ENCODE measurements at places on chromosomes 4 and X.
A peak's percentile ranks its signal among the peaks of the same experiment; 100 is the strongest.

DNA sequence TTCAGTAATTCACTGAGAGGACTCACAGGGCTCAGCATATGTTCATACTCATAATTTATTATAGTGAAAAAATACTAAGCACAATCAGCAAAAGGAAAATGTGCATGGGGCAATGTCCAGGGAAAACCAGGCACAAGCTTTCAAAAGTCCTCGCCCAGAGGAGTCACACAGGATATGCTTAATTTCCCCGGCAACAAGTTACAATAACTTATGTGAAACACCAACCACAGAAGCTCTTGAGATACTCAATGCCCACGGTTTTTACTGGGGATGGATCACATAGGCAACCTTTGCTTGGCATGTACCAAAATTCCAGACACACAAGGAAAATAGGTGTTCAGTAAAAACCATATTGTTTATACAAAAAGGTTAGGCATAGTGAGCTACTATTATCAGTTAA lies 38.5 kb upstream of the STPG2 start:
- no peak for DNase-seq

DNA sequence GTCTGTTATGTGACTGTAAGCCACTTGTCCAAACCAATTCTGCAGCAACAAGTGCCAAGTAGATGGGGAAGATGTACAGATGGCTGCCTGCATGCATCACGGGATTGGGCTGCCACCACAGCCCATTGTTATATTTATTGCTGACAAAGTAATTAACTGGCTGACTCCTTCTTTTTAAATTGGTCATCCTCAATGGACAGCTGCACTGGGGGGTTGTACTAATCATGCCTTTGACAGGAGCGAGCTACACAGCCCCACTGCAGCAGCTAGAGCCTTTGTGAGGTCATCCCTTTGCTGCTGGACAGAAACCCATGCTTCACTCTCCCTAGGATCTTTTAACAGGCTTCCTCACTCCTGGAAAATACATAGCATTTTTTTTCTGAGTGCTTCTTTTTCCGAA lies 146.7 kb upstream of the CXXC4 start:
- no peak for DNase-seq

GRCh38 chrX:14038375-14039085 lies 8.8 kb upstream of the GEMIN8 start:
- no peak for DNase-seq

DNA sequence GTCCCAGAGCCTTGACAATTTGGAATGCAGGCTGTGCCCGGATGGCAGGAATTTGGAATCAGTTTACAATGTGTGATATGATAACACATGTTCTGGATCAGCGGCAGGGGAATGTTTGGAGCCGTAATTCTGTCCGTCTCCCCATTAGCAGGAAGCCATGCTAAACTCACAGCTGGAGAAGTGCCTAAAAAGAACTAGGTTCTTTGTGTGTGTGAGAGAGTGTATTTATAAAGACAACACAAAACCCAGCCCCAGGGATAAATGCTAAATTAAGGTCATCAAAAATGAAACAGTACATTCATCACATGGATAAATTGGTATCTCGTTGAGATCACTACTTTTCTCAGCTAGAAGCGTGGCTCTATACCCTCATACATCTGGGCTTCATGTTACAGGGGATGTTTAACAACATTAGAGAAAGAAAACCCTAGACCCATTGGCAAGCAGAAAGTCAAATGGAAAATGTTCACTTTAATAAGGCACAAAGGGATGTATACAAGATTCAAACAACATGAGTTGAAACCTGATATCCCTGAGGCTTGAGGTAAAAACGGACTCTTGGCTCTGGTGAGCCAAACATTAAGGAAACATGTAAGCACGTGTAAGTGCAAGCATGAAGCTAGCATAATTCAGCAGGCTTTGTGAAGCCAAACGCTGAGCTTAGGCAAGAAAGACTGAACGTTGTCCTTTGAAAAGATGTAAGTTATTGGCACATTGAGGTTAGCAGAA lies 18.0 kb upstream of the TMEM131L start:
- DNase-seq = no peak

GRCh38 chr4:41575665-41576064 lies 37.7 kb downstream of the LIMCH1 start:
- no peak for DNase-seq

DNA sequence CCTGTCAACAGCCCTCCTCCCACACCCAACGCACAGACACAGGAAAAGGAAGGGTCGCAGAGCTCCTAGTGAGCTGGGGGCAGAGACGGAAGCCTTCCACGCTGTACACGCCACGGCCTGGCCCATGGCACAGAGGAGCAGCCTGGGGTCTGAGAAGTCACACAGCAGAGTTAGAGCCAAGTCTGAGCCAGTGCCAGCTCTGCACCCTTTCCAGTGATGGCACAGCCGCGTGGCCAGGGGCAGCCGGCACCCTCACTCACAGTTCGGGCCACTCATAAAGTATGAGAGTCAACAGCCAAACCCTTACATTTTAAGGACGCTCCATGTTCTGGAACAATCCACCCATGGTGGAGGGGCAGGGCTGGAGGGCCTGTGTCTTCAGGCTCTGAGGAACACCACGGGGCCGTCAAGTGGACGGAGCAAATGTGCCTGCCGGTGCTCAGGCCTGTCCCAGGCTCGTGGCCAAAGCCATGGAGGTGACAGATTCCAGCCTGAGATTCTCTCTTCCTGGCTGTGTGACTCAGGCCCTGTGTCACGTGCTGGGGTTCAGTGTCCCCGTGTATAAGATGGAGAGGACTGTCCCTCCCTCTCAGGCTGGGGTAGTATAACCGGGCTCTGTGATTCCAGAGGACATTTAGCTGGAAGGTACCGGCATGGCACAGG lies 91.2 kb downstream of the ABLIM2 start:
- no peak for DNase-seq

GRCh38 chr4:8079031-8079885 lies 79.4 kb downstream of the ABLIM2 start:
- DNase-seq = no peak

DNA sequence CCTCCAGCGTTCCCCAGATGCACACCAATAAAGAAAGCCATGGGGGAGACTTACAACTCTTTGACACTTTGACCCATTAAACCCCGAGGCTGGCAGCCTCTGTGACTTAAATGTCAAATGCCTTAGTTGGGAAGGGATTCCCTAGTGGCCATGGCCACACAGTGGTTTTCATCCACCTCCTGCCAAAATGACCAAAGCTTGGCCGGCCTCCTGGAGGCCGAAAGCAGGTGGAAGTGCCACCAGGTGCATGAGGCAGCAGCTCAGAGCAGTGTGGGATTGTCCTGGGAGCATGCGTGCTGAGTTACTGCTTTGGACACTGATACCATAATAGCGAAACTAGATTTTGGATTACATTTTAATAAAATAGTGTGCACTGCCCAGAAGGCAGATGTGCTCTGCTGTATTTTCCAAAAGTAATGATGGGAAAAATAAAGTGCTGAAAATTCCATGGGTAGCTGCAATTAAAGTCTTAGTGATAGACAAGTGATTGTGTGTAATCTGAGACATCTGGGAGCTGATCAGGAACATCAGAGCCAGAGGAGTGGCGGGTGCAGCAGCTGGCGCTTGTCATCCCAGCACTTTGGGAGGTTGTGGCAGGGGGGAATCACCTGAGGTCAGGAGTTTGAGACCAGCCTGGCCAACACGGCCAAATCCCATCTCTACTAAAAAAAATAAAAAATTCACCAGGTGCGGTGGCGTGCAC lies 39.8 kb upstream of the TADA2B start:
- no peak for DNase-seq

GRCh38 chr4:185580699-185581098 lies 45.4 kb upstream of the PDLIM3 start:
- DNase-seq = no peak

- peak; percentile 28 for DNase-seq
Observed at GRCh38 chr4:87219632-87220093, 755 bp downstream of the KLHL8 start.

GRCh38 chr4:108163351-108163750 lies 5.4 kb downstream of the LEF1 start:
- no peak for DNase-seq

GRCh38 chr4:169260217-169260866 lies 10.4 kb downstream of the SH3RF1 start:
- no peak for DNase-seq

GRCh38 chrX:110341189-110342035 lies 17.2 kb upstream of the RTL9 start:
- no peak for DNase-seq

GRCh38 chrX:111041018-111041462 lies 55.0 kb upstream of the PAK3 start:
- DNase-seq = no peak

- DNase-seq = no peak
Observed at GRCh38 chr4:153725136-153725830, 34.5 kb downstream of the RNF175 start.

DNA sequence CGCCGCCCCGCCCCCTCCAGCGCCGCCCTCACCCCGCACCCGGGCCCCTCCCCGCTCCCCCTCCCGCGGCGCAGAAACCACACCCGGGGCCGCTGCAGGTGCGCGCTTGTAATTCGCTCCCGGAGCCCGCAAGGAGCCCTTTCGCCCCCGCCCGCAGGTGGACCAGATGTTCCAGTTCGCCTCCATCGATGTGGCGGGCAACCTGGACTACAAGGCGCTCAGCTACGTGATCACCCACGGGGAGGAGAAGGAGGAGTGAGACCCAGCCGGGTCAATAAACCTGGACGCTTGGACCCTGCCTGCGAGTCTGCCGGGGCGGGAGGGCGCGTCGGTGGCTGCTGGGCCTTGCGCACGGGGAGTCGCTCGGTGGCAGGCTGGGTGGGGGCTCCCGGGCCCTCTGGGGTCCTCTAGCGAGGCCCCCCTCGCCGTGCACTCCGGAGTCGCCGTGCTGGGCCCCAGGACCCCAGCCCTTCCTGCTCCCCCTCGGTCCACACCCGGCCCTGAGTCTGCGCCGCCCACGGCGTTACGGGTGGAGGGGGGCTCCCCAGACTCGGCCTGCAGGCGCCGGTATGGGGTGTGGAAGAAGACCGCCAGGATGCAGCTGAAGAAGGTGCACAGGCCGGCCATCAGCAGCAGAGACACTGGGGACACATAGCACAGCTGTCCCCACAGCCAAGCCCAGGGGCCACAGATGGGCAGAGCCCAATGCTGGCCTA lies 7.1 kb downstream of the SLC49A3 start:
- DNase-seq = no peak

DNA sequence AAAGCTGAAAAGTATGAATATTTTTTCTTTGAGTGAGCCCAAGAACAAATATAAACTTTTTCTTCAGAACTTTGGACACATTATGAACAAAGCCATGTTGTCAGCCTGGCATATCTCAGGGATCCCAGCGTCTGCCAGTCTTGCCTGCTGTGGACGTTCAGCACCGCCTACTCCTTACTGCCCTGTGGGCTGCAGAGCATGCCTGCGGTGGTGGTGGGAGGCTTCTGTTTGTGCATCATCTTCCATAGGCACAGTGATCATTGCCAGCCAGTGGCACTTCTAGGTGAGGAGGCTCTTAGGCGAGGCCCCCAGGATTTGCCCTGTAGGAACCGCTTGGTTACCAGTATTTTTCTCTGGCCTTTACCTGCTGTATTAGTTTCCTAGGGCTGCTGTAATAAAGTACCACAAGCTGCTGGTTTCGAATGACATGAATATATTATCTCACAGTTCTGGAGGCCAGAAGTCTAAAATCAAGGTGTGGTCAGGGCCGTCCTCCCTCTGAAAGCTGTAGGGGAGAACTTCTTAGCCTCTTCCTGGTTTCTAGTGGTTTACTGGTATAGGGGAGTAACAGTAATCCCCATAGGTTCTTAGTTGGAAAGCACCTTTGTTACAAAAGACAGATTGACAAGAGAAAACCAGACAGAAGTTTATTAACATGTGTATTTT lies 15.4 kb downstream of the ANXA3 start:
- DNase-seq = no peak

DNA sequence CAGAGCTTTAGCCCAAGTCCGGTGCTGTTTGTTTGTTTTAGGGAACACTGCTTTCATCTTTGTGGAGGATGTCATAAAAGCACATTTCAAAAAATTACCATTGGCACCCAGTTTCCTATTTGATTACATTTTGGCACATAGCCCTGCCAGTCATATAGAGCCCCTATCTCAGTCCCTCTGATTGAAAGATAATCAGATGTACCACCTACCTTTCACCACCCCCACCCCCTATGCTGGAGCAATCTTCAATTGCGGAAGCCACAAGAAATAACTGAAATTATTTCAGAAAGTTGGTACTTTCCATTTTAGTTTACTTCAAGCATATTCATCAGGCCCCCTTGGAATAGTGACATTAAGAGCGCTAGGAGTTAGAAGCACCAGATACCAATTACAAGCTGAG lies 136.7 kb upstream of the RPL34 start:
- DNase-seq = no peak

- no peak for DNase-seq
Observed at GRCh38 chrX:4151798-4152197, 438.3 kb upstream of the PRKX start.

DNA sequence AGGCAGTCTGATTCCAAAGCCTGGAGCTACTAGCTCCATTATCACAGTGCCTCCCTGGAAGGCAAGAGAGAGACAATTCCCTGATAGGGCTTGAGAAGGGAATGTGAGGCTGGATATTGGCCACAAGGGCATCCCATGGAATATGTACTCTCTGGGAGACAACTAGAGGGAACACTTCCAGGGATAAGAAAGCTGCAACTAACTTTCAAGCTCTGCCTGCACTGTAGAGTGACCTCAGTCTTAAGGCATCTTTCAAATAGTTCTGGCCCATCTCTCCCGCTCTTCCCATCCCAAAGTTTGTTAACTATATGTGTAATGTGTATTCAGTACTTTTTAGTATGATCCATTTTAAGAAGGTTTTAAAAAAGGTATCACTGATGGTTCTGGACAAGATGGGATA lies 13.1 kb upstream of the RNF212 start:
- DNase-seq = no peak

GRCh38 chr4:113881256-113881655 lies 98.2 kb downstream of the ARSJ start:
- no peak for DNase-seq

- DNase-seq = no peak
Observed at GRCh38 chr4:60485276-60485675, 714.9 kb upstream of the ADGRL3 start.

Data from stimulated activated CD4-positive, alpha-beta T cell treated with anti-CD3 and anti-CD28 coated beads, TNF-alpha, amount 100 ng/mL, for 1 hour (primary cell).